Ovary (tissue), 10 donors: ENCODE measurements at places on chromosomes 7 and 10. TPM values are rescaled to one million over a fixed set of nuclear protein-coding genes. Genes with fewer than 3 reads are reported as not detected.

The CHN2 gene
- polyA plus RNA-seq = 22.3 TPM

The OPALIN gene
- 0.02 TPM for polyA plus RNA-seq

The TMEM120A gene
- 114 TPM for polyA plus RNA-seq

The COL28A1 gene
- 0.29 TPM for polyA plus RNA-seq

The EPO gene
- polyA plus RNA-seq = 0.05 TPM

The FBH1 gene
- 64.1 TPM for polyA plus RNA-seq

The SCRN1 gene
- 67.7 TPM for polyA plus RNA-seq
